ENCODE measurements at places on chromosomes 13 and 19.

- no peak for DNase-seq
These were observed 13.1 kb downstream of the MED26 start for GRCh38 chr19:16614941-16615340.

DNA sequence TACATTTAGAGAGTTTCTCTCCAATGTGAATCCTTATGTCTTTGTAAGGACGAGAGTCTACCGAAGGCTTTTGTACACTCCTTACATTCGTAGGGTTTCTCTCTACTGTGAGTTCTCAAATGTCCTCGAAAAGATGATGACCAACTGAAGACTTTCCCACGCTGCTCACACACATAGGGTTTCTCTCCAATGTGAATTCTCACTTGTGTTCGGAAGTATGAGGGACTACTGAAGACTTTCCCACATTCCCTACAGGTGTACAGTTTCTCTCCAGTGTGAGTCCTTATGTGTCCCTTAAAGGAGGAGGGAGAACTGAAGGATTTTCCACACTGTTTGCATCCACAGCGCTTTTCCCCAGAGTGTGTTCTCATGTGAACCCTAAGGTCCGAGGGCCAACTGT, 4.0 kb upstream of the ZNF57 start:
- DNase-seq, result no peak

DNA sequence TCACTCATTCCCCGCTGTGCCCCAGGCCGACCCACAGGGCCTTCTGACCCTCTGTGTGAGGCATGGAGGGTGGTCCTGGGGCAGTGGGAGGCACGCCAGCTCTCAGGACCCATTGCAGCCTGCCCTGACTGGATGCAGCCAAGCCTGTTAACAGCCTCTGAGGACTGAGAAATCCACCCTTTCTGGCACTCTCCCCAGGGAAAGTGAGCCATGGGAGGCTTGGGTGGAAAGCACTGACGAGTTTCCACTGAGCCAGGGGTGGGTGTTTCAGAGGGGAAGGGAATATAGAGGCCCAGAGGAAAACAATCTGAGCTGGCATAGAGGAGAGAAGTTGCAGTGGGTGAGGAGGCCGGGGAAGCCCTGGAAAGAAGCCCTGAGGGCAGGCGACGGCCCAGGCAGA, 30.6 kb upstream of the SLC7A10 start:
- DNase-seq, result no peak

DNA sequence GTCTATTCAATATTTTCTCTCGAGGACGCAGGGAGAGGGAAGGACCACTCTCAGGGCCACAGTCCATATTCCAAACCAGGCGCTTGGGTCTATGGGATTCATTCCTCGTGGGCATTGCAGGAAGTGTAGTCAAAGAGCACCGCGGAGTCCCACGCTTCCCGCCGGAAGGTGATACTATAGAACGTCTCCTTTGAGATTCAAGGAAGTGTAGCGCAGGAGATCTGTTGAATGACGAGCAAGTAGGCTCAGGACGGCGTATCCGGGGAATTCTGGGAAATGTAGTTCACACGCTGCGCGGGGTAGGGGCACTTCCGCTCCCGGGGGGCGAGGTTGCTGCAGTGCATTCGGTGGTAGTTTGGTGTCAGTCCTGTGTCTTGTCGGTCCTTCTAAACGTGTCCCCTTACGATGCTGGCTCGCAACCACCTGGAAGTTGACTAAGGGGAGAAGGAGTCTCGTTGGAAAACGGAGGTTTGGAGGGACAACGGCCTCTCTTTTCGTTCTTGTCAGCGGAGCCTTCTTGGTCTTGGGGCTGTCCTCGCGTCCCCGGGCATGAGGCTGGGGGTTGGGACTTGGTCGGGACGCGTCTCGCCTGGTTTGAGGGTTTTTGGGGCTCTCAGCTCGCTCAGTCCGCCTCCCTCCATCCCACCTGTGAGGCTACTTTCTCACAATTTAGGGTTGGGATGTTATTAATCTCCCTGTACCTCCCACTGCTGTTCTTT, at the start of gene ZNF284:
TSS of gene ZNF284 (plus strand) at position 336 of the 719 bp plus-strand sequence. CDS start 4,231 bp downstream, outside the sequence.
- peak; percentile 60 for DNase-seq

DNA sequence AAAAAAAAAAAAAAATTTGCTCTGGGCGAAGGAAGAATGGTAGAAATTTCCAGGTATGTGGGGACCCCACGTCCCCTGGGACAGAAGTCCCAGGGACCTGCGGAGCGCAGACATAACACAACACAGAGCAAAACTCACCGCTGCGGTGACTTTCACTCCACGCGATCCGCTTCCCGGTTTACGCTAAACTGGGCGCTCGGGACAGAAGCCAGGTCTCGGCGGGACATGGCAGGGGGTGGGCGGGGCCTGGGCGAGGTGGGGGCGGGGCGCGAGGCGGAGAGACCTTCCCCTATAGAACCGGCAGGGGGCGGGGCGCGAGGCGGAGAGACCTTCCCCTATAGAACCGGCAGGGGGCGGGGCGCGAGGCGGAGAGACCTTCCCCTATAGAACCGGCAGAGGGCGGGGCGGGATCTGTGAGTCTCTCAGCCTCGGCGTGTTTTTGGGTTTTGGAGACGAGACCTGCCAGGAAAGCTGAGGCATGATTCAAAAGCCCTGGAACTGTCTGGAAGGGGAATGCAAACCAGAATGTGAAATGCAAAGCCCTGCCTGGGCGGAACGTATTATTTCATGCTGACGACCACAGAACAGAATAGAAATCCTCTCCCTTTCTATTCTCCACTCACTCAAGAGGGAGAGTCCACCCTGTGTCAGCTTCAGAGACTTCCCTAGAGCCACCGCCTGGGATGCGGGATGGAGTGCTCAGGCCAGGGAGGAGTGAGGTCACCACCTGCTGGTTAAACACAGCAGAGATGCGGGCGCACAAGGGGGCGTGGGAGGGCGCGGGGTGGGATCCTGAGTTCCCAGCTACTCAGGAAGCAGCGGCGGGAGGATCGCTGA, 20.2 kb upstream of the ERVV-1 start:
- DNase-seq, result peak; percentile 49

DNA sequence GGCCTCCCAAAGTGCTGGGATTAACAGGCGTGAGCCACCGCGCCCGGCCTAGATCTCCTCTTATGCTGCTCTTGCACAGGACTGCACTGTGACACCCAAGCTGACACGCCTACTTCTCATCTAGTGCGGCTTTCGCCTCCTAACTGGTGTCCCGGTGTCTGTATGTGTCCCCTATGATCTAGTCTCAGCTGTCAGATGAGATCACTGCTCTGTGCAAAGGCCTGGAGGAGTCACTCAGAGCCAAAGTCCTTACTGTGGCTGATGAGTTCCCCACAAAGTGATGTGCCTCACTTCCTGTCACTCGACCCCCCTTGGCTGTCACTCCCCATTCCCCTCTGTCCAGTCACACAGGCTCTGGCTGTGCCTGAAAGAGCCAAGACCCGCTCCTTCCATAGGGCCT, 2.5 kb downstream of the ZNF556 start:
- no peak for DNase-seq

DNA sequence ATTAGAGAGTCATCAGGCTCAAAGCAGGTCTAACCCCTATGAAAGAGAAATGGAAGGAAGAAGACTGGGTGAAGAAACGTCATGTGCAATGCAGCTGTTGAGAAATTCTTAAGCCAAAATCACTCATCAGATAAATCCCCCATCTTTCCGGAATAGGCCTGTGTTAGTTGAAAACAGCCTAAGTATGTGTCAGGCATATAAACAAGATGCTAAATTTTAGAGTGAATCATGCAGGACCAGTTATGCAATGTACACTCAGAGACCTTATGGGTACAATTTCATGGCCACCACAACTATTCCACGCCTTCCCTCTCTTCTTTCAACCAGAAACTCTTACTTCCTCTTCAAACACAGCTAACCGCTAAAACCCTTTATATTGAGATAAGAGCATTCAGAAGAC, 717.7 kb upstream of the ATXN8OS start:
- DNase-seq, result no peak

GRCh38 chr13:29397265-29397664, 198.2 kb downstream of the SLC7A1 start:
- DNase-seq, result no peak
